Cardiac fibroblast (primary cell): ENCODE measurements at places on chromosomes 7 and 10.
A peak's percentile ranks its signal among the peaks of the same experiment; 100 is the strongest.

GRCh38 chr10:123143162-123143824, 4.6 kb upstream of the HMX2 start:
- no peak for DNase-seq

DNA sequence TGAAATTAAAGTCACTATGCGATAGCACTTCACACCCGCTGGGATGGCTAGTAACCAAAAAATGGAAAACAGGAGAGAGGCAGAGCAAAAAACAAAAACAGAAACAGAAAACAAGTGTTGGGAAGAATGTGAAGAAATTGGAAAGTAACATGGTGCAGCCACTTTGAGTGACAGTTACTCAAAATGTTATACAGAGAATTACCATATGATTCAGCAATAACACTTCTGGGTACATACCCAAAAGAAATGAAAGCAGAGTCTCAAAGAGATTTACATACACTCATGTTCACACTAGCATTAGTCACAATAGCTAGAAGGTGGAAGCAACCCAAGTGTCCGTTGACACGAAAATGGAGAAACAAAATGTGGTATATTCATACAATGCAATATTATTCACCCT, 88.6 kb upstream of the KCNIP2 start:
- no peak for DNase-seq

DNA sequence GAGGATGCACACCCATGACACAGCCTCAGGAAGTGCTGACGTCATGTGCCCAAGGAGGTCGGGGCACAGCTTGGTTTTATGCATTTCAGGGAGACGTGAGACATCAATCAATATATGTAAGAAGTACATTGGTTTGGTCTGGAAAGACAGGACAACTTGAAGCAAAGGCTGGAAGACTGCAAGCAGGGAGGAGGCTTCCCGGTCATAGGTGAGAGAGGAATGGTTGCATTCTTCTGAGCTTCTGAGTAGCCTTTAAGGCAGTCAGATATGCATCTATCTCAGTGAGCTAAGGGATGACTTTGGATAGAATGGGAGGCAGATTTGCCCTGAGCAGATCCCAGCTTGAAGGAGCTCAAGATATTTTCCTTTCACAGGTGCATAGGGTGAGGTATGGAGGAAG, 349.5 kb downstream of the TYW1 start:
- no peak for DNase-seq

GRCh38 chr7:82388138-82388537, 55.4 kb downstream of the CACNA2D1 start:
- no peak for DNase-seq

DNA sequence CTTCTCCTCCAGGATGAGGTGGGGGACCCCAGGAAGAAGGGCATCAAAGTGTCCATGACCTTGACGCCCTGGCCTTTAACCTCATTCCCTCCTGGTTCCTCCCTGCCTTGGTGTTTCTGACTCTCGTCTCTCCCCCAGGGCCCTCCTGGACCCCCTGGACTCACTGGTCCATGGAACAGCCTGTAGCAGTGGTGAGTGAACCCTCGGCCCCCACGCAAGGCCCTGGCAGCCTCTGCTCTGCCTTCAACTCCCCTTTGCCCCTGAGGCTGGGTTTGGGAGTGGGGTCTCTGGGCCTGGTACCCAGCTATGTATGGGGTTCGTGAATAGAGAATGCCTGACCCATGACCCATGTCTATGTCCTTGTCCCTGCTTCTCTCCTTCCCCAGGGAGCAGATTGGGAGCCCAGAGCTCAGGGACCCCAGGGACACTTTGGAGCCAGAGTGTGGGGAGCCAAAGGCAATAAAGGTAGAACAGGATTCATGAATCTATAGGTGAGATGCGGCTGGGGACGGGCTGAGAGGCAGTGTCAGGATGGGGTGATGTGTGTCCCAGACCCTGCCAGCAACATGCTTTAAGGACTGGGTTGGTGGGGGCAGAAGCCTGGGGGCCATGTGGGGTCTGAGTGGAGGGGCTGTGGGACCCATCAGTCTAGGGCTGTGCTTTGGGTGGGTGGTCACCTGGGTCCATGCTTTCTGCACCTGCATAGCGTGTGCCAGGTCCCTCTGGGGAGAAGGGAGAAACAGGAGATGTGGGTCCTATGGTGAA, 18.4 kb upstream of the VOPP1 start:
- DNase-seq: no peak

DNA sequence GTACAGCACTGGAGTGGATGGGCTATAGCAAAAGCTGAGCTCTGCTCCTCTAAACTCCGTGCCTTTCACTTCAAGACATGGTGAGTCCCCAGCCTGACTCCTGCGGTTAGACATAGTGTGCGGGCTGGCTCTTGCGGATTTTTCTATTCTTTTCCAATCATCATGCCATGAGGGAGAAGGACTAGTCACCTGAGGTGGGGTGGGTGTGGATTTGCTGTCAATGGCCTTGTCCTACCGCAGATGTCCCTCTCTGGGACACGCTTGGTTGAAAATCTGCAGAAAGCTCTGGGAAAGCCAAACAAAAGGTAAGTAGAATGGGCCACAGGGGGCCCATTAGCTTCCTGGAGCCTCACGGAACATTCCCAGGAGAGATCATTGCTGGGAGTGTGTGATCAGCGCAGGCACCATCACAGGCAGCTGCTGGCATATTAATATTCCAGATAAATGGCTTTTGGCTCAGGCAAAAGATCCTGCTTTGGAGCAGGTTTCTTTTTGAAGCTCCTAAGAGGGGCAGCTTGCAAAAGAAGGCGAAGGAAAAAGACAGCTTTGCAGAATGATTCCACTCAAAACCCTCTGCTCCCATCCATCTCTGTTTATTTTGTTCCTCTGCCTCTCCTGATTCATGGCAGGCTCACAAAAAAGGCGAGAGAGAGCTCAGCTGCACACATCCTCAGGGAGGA, 509.0 kb upstream of the ZMIZ1 start:
- DNase-seq: no peak

DNA sequence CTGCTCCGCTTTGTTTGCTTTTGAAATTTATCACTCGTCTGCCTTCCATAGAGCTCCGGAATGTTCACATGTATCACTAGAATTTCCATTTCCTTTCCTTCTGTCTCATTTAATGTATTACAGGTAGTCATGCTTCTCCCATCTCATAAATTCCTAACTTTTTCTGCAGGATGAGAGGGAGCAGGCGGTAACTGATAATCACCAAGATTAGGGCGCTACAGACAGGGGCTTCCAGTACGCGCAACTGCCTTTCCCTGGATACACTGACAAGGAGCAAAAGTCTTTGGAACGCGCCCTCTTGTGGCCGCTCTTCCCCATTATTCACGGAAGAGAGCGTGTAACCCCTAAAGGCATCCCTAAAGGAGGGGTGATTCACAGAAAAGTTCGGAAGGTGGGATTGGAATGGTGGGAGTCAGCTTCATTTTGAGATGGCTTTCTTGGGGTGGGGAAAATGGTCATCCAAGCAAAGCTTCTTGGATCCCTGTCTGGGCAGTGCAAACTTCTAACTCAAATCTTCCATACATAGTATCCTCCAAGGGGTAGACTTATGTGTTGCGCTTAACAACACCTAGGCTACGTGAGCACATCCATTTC, 6.5 kb downstream of the INHBA start:
- peak; percentile 93 for DNase-seq

DNA sequence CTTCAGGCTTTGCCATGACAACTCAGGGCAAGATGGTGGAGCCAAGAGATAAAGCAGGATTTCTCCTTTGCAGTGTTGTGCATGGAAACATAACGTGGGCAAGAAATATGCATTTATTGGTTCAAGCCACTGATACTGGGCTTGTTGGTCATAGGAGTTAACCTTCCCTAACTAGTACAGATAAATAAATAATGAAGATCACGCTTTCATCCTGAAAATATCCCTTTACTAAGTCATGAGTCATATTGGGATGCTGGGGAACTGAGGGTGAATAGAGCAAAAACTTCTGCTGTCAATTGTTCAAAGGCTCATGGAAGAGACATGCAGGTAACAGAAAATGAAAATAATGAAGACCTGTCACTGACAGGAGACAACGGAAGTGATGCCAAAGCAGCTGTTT, 55.5 kb downstream of the TES start:
- DNase-seq: no peak

DNA sequence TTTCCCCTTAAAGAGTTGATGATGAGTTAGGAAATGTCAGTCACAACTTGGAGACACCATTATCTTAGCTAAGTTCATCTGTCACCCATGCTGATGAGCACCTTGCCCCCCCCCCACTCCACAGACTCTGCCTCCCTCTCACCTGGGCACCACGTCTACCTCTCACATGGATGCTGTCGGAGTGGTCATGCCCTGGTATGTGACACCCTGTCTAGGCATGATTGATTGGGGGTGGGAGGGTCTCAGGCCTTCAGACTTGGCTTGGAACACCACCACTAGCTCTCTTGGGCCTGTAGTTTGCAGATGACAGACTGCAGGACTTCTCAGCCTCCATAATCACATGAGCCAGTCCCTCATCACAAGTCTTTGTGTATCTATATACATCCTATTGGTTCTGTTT, 78.0 kb downstream of the WDR37 start:
- no peak for DNase-seq
